ENCODE measurements at places on chromosomes 2 and 18.

DNA sequence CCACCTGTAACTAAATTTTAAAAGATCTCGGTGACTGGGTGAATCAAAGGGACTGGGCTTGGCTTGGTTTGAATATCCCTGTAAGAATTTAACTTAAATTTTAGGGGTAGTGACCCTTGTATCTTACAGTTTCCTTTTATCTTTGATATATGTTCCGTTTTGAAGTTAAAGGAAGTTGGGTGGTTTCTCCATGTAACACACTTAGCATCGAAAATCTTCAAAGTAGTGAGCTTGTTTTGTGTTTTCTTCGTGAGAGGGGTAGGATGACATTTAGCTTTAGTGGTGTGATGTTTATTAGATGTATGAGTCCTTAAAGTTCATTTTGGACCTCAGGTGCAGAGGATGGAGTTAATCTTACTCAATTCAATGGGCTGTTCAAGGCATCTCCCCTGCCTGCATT lies 1.6 kb downstream of the WDR7 start:
- DNase-seq, result peak; percentile 45

GRCh38 chr2:130352237-130352636 lies 3.6 kb upstream of the PTPN18 start:
- peak; percentile 84 for DNase-seq

DNA sequence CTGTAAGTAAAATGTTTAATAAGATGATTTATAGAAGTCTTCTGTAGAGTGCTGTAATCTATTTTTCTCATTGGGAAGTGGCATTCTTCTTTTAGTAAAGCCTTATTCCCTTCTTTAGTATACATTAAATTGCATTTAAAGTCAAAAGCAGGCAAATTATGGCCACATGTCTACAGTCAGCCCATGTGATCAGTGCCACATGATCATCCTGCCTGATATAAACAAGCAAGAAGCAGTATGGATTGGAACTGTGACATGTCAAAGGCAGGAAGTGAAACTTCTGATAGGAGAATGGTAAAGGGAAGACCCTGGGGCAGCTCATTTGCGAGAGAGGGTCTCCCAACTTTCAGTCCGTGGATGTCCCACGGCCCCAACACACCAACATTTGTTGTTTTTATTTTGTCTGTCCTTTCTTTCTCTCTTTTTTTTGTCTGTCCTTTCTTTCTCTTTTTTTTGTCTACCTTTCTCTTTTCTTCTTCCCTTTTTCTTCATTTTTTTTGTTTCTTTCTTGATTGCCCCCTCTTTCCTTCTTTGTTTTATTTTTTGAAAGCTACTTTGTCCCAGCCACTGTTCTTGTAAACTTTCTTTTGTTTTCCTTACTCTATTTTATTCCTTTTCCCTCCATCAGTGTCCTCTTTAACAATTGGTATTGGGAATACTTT lies 154.9 kb downstream of the DTNA start:
- no peak for DNase-seq

DNA sequence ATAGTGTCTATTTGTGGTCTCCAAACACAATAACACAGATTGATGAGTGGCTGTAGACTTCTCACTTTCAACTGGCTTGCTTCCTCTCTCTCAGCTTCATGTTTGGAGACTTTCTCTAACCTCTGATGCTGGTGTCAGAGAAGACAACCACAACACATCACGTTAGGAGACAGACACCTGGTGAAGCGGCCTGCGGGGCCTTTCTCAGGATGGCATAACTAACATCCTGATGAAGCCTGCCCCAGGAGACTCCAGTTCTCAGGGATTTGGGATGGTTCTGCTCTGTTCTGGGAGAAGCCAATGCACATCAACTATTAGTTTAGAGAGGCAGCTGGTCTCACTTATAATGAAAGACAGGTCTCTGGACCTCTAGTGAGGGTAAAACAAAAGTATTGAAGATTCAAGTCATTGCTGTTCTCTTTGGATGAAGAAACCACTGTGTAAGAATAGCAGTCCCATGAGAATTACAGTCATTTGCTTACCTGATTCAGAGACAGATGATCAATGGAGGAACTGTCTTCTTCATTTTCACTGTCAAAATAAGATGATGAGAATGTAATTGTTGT lies 2.0 kb downstream of the IL1A start:
- DNase-seq, result no peak

GRCh38 chr2:28318023-28318422 lies 74.6 kb upstream of the FOSL2 start:
- no peak for DNase-seq

DNA sequence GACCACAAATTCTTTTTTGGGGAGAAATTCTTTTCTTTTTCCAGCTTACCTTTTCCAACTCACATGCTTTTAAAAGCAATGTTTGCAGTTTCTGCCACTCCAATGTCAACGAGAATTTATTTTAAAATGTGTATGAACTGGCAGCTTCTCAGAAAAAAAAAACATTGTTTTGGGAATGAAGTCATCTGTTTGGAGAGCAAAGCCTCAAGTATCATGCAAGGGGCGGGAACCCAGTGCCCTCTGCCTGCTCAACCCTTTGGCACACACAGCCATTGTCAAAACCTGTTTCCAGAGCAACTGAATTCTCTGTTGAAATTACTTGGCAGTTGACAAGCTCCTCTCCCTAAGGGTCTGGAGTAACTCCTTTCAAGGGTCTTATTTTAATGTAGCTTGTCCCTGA lies 128.5 kb downstream of the QPCT start:
- DNase-seq, result no peak

- no peak for DNase-seq
These were observed 152.0 kb downstream of the CYRIA start for GRCh38 chr2:16513626-16514025.

- DNase-seq, result no peak
These were observed 171.6 kb downstream of the IKZF2 start for GRCh38 chr2:212979799-212980198.

DNA sequence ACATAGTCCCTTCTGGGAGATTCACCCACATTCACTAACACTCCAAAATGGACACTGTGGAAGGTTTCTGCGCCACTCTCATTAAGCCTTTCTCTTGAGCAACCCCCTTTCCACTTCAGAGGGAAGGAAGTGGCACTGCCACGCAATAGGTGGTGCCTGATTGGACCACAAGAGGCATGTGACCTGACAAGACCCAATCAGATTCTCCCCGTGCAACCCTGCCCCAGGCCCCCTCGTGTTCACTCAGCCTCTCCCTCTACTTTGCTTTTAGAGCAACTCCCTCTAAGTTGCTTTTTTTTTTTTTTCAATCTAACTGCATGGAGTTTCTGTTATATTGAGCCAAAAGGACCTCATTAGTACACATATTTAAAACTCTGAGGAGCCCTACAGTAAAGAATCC lies 158.0 kb downstream of the EN1 start:
- DNase-seq, result no peak
